Uterus (tissue), 4 donors: ENCODE measurements at places on chromosomes 5 and 9. TPM values are rescaled to one million over a fixed set of nuclear protein-coding genes. Genes with fewer than 3 reads are reported as not detected.

- no peaks in the 10 kb centered on the region for H3K27me3 ChIP-seq
- H3K4me1 ChIP-seq: peaks cover 6% of the 10 kb centered on the region
- H3K4me3 ChIP-seq: no peak overlapping the region
- H3K36me3 ChIP-seq: no peaks in the 10 kb centered on the region
- no peak overlapping the region for H3K27ac ChIP-seq
Observed at GRCh38 chr5:135213027-135213386, 179.0 kb upstream of the PITX1 start.

DNA sequence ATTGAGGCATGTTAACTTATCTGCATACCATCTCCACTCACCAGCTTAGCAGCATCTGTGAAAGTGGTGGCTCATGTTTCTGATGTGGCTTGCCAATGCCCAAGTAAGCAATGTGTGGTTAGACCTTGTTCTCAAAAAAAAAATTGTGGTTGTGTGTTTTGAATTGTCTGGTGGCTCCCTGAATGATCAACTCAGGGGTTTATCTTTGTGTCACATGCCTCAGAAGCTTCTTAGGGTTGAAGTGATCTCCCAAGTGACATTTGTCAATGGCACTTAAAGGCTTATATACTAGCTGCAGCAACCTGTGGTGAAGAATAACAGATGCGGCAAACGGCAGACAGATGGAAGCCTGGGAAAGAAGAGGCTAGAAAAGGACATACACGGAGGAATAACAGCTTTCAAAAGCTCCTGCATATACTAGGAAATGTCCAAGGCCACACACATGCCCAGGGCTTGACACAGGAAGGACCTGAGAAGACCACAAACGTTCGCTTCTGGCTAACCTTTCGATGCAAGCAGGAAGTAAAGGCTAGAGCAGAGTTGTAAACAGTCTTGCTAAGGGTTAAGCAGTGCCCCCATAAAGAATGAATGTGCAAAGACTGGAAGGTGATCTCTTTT, 42.2 kb upstream of the FSD1L start:
- H3K4me3 ChIP-seq: no peak overlapping the region
- no peaks in the 10 kb centered on the region for H3K27me3 ChIP-seq
- no peaks in the 10 kb centered on the region for H3K36me3 ChIP-seq
- no peak for DNase-seq

DNA sequence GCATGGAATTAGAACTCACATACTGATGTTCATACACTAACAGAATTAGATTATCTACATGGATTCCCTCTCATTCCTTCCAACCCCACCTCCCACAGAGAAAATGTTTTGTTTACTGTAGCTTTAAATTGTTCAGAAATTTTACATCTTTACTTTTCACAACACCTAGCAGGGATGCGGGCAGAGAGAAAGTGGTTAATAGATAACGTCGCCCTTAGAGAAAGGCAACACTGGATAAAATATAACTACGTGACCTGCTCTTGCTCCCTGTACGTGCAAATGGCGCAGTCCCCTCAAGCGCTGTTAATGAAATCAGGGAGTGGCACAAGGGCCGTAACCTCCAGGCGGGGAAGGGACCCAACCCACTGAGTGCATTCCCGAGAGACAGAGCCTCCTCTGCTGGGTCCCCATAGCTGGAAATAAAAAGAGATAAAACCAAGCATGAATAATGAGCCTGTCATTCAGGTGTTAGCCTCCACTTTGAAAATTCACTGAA, 125.3 kb upstream of the DAPK1 start:
- DNase-seq: no peak
- no peaks in the 10 kb centered on the region for H3K27me3 ChIP-seq
- no peak overlapping the region for H3K27ac ChIP-seq

DNA sequence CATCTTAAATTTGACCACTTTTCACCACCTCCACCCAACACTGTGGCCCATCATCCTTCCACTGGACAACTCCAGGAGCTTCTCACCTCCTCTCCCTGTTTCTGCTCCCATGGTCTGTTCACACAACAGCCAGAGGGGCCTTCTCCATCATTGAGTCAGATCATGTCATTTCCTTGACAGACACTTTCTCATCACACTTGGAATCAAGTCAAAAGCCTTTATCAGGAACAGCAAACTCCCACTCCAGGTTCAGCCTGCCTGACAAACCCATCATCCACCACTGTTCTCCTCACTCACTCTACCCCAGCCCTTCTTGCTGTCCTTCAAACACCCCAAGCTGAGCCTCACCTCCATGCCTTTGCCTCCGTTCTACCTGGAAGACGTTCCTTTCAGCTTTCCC, 78.4 kb upstream of the ADRA1B start:
- H3K4me1 ChIP-seq: no peaks in the 10 kb centered on the region
- no peak overlapping the region for H3K27ac ChIP-seq
- H3K27me3 ChIP-seq: no peaks in the 10 kb centered on the region

Gene SLC25A48
- total RNA-seq: not detected

Gene C5orf58
- not detected for total RNA-seq

GRCh38 chr9:101702257-101702656, 36.2 kb downstream of the GRIN3A start:
- no peak overlapping the region for H3K27ac ChIP-seq
- no peaks in the 10 kb centered on the region for H3K27me3 ChIP-seq
- no peaks in the 10 kb centered on the region for H3K4me1 ChIP-seq
- no peak for DNase-seq
- H3K36me3 ChIP-seq: no peaks in the 10 kb centered on the region

- no peak overlapping the region for H3K4me3 ChIP-seq
- DNase-seq: no peak
- no peaks in the 10 kb centered on the region for H3K27me3 ChIP-seq
Observed at GRCh38 chr9:75797085-75797580, 93.3 kb upstream of the PCSK5 start.

Gene TMEM252
- total RNA-seq: 0.69 TPM

- H3K4me1 ChIP-seq: no peaks in the 10 kb centered on the region
- H3K36me3 ChIP-seq: no peaks in the 10 kb centered on the region
- H3K27me3 ChIP-seq: no peaks in the 10 kb centered on the region
- no peak for DNase-seq
- no peak overlapping the region for H3K4me3 ChIP-seq
Observed at GRCh38 chr9:19255112-19255511, 24.6 kb downstream of the DENND4C start.

DNA sequence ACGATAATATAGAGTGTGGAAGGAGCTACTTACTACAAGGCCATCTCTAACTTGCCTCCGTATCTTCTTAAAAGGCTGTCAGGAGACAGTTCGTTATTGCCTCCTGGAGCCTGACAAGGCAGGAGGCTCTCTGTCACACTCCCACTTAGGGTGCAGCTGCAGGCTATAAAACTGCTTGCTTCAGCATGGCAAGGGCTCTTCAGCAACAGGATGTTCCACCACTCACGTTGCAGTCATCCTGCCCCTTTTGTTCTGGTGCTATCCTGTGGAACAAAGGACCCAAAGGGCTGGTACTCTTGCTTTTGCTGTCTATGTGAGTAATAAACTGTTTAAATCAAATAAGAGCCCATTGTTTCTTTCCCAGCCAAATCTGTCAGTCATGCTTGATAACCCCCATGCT, 508.9 kb downstream of the NTRK2 start:
- DNase-seq: no peak
- H3K4me1 ChIP-seq: no peaks in the 10 kb centered on the region
- H3K36me3 ChIP-seq: no peaks in the 10 kb centered on the region
- H3K4me3 ChIP-seq: no peak overlapping the region

DNA sequence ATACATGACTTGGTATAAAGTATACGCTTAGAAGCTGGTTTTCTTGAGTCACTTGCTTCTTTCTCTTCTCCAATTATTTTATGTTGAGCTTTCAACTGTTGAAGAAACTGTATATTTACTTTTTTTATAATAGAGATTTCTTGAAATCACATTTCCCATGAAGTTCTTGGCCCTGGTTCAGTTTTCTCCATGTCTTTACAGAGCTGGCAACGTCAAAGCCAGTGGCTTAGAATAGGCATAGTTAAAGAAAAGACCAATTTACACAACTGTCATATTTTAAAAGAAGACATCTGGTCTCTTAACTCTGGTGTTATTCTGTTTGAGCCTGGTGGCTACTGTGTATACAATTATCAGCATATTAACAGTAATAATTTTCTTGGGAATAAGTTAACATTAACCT, 1249.3 kb downstream of the CDH12 start:
- no peak overlapping the region for H3K4me3 ChIP-seq
- no peak overlapping the region for H3K27ac ChIP-seq
- no peak for DNase-seq
- H3K27me3 ChIP-seq: no peaks in the 10 kb centered on the region
- no peaks in the 10 kb centered on the region for H3K4me1 ChIP-seq

DNA sequence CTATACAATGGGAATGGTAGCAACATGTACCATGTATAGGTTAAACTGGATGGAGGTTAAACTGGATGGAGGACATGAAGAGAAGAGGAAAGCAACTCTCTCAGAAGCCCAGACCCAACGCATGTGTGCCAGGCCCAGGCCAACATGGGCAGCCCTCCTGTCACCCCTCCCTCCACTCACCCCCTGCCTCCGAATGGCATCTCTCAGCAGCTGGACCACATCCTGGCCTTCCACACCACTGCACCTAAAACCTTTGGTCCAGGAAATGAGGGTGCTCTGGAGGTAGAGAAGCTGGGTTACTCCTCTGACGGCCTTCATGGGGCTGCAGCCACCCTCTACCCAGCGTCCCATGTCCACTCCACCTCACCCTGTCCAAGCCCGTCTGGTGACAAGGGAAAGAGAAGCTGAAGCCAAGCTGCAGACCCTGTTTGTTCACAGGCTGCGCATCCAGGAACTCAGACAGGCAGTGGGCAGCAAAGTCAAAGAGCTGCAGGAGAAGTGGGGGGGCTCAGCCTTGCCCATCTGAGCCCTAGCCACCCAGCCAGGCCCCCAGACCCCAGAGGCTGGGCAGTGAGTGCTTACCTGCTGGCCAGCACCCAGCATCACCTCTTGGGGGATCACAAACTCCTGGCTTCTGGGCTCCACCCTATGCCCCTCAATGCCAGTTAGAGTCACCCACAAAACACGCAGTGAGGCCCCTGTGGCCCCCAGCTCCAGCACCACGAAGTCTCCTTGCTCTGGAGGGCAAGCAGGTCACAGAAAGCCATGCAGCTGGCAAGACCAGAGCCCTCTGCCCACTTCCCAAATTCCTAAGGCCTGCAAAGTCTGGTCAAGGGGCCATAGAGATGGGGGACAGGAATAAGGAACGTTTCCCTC, 8.5 kb downstream of the HK3 start:
- H3K27me3 ChIP-seq: no peaks in the 10 kb centered on the region
- H3K27ac ChIP-seq: no peak overlapping the region
- DNase-seq: no peak
- no peaks in the 10 kb centered on the region for H3K36me3 ChIP-seq

Gene CDH6
- total RNA-seq: 8.4 TPM

DNA sequence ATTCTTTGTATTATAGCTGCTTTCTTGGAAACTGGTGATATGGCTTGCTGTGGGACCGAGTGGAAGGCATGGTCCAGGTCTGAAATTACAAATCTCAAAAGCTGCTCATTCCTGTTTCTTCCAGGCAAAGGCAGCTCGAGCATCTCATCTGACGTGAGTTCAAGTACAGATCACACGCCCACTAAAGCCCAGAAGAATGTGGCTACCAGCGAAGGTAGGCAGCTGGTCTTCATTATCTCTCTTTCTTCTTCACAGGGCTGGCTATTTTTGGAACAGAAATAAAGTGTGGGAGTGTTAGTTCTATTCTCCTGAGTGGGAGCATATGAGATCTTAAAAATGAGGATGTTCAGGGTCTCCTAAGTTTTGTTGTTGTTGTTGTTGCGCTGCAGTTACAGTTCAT, 115.9 kb downstream of the FBXL7 start:
- DNase-seq: no peak
- H3K27ac ChIP-seq: no peak overlapping the region
- no peaks in the 10 kb centered on the region for H3K27me3 ChIP-seq
- H3K36me3 ChIP-seq: no peaks in the 10 kb centered on the region

DNA sequence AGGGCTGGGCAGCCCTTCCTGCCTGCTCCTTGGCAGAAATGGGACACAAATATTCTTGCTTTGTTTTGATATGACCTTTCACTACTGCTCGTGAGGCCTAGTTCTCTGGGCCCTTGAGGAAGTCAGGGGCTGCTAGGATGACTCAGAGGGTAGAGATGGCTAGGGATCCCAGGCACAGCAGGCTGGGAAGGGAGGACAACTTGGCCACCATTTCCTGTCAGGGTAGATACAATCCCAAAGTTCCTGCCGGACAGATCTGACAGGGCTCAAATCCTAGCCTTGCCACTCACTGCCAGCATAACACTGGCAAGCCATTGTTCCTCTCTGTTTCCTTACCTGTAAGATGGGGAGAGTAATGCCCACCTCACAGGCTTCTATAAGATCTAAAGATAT, 31.7 kb upstream of the MEIKIN start:
- no peak overlapping the region for H3K4me3 ChIP-seq
- no peaks in the 10 kb centered on the region for H3K27me3 ChIP-seq
- no peak overlapping the region for H3K27ac ChIP-seq
- no peak for DNase-seq
- H3K4me1 ChIP-seq: no peaks in the 10 kb centered on the region
- H3K36me3 ChIP-seq: no peaks in the 10 kb centered on the region

DNA sequence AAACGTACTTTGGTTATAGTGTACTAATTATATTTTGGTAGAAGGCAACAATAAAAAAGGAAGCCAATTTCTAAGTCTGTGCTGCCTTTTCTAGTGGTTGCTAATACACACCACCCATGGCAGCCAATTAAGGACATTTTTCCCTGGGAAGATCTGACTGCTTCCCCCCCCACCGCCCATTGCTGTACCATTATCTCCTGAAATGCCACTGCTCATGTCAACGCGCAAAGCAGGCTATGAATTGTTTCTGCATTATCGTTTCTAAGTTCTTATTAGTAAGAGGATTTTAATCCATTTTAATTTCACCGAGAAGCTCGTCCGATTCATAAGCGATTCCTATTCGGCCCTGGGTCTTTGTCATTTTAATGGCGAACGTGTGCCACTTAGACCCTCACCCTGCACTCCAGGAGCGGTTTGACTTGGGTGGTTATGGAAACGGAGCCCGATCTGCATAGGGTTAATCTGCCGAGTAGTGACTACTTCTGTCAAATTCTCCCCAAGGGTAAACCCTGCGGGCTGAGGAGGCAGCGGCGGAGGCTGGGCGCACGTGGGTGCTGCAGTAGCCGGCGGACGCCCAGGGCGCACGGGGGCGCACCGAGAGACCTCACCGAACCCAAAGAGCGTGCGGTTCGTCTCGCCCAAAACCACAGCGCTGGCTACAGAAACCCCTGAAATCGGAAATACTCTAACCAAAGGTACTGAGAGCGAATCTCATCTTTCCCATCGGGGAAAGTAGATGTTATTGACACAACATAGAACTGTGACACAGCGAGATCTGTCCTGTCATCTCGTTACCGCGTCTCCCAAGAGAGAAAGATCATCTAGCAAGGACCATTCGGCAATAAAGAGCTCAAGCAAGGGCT, 55.8 kb upstream of the SHC3 start:
- H3K27me3 ChIP-seq: no peaks in the 10 kb centered on the region
- H3K36me3 ChIP-seq: no peaks in the 10 kb centered on the region
- H3K4me3 ChIP-seq: no peak overlapping the region
- no peak overlapping the region for H3K27ac ChIP-seq
- no peaks in the 10 kb centered on the region for H3K4me1 ChIP-seq
- peak; percentile 34 for DNase-seq

GRCh38 chr5:2381861-2382260, 369.6 kb downstream of the IRX2 start:
- no peaks in the 10 kb centered on the region for H3K36me3 ChIP-seq
- DNase-seq: no peak
- H3K4me1 ChIP-seq: no peaks in the 10 kb centered on the region
- no peak overlapping the region for H3K27ac ChIP-seq
